ENCODE measurements at places on chromosomes 7 and 10. TPM values are rescaled to one million over a fixed set of nuclear protein-coding genes. Genes with fewer than 3 reads are reported as not detected.

- no peak for DNase-seq
Observed at GRCh38 chr7:124790645-124791044, 25.1 kb upstream of the GPR37 start.

The GTF2IRD2 gene
- total RNA-seq = 29.8 TPM

DNA sequence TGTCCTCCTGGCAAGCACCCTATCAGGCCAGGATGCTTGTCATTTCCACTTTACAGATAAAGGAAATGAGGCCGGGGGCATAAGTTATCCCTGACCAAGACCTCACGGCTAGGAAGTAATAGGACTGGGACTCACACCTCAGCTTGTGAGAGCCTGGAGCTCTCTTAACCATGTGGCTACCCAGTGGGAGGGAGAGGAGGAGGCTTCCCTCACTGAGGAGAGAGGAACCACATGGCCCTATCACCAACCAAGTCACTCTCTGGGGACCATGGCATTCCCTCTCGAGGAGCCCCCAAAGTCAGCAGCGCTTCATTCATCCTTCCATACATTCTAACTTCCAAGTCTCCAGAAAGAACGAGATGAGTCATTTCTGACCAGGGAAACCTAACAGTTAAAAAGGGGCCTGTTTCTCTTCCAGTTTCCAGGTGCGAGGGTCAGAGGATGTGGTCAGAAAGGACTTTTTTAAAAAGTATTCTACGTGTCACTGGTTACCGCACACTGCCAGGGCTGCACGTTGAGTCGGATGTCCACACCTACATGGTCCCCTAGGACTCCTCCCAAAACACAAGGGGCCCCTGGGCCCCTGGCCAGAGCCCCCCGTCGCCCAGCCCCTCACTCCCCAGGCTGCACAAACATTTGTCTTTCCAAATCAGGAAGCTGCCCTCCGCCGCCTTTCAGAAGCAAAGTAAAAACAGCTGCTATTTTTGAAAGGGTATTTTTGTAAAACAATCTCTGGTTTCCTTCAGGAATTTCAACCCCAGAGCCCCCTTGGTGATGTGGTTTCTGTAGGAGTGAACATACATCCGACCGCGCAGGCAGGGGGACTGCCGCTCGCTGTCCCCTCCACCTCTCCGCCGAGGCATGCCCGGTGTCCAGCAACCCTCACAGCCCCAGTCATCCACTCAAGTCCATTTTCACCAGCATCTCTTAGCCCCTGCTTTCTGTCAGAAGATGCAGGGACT lies 128.2 kb upstream of the CHST15 start:
- DNase-seq = no peak

DNA sequence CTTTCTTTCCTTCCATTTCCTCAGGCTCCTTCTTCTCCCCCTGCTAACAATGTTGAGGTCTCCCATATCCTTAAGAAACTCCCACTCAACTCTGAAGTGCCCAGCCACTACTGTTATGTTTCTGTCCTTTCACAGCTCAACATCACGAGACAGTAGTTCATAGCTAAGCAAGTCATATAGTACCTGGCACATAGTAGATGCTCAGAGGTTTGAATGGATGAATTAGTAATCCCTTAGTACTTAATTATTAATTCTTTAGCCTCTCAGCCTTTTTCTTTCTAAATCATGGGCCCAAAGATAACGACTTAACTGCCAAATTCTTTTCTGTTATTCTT lies 22.6 kb downstream of the CSGALNACT2 start:
- no peak for DNase-seq

The RNF32 gene
- not detected for total RNA-seq

DNA sequence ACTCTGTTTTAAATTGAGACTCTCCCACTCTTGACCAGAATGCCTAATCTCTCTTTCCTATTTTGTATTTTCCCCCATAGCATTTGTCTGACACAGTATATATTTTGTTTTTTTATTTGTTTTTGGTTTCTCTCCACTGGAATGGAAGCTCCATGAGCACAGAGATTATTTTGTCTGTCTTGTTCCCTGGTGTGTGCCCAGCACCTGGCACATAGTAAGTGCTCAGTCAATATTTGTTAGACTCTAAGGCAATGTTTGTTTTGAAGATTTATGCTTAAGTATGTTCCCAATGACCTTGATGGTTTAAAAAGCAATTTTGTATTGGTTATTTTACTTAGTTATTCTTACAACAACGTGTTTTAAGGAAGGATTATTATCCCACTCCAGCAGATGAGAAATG lies 201.8 kb downstream of the DYNC1I1 start:
- no peak for DNase-seq

The SRRM3 gene
- not detected for total RNA-seq

GRCh38 chr7:35380739-35381224 lies 126.9 kb upstream of the TBX20 start:
- DNase-seq = no peak

The PPP1R9A gene
- not detected for total RNA-seq

DNA sequence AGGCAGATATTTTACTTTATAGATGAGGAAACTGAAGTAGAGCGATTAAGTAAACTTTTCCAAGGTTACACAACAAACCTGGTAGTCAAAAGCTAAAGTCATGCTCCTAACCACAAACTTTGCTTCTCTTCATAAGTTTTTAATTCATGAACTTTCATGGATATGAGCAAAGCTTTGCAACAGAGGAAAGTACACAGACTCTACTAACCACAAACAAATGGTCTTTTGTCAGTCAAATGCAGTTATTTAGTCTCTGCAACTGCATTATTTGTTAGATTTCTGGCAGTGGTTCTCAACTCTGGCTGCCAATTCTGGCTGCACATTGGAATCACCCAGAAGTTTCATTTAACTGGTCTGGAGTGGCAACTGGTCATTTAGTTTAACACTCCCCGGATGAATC lies 140.6 kb upstream of the TMEM168 start:
- no peak for DNase-seq

The NODAL gene
- not detected for total RNA-seq

GRCh38 chr10:57017356-57018037 lies 656.4 kb upstream of the ZWINT start:
- no peak for DNase-seq

DNA sequence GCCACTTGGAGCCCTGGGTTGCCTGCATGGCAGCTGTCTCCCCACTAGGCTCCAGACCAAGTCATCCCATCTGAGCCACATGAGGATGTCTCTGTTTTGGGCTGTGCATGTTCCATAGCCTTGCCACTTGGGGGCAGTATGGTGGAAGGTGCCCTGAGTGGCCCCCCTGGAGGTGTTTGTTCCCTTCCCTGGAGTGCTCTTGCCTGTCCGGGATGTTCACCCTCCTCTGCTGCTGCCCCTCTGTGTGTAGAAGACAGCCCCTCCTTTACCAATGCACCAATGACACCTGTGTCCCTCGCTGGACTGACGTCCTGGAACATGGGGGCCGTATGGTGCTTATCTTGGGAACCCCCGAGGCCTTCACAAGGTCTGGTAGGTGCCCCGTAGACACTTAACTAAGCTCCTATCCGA lies 100.2 kb downstream of the ACTR3B start:
- DNase-seq = no peak

- DNase-seq = no peak
Observed at GRCh38 chr10:62657244-62657835, 147.2 kb upstream of the ADO start.

The CALHM1 gene
- total RNA-seq = not detected

The ZNF655 gene
- total RNA-seq = 157 TPM

The GPER1 gene
- not detected for total RNA-seq

The DRGX gene
- total RNA-seq = not detected

The COL26A1 gene
- total RNA-seq = 0.09 TPM

DNA sequence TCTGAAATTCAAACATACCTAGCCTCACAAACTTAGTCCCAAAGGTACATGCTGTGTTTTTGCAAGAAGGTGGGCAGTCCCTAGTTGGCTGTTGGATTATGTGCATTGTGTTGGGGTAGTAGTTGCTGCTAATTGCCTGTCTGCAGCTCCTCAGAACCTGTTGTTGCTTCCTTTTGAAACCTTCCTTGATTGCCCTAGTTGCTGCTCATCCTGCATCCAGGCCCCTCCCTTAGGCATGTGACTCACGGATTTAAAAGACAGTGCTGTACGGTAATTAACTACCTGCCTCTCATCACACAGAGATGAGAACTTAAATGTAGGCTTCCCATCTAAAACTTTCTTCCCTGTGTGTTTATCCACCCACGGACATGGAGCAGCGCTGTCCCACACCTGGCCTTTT lies 67.7 kb downstream of the BMPR1A start:
- DNase-seq = no peak

DNA sequence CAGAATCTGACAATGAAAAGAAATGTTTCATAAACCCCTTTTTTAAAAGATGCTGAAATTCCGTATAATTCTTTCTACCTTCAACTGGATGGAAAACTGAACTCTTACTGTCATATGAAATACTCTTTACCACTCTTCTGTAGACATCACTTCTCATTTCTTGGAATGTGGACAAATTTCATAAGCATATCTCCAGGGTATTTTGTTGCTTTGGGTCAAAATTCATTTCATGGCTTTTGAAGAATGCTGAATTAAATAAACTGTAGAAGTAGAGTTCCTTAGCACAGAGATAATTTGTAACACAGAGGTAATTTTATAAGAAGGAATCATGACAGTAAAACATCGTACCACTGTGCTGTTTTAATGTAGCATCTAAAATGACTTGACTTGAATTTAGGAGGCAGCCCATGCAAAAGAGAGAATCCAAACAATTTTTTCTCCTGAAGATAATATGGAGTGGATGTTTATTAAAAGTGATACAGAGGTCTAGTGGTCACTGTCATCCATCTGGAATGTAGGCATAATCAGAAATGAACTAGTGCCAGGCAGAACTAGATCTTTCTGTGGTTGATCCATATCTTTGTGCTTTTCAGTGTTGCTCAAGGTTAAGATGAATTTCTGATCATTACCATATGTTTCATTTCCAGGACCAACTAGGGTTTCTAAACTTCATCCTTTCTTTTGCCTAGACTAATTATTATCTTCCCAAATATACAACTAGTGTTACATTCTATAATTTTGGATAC lies 492.0 kb downstream of the KIF20B start:
- no peak for DNase-seq

DNA sequence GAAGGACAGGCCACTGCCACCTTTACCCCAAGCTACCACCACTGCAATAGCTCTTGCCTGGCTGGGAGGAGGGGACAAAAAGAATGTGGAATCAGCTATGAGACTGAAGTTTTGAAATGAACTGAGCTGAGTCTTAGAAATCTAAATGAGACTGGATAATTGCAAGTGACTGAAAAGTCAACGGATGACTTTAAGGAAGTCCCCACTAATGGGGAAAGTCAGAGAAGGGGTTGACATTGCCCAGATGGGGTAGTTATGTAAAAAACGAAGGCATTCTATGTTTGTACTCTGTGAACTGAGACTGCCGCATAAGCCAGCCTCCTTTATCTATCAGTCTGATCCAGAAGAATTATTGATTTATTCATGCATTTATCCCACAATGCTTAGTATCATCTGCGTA lies 67.2 kb downstream of the RBM20 start:
- DNase-seq = no peak

The ZNF783 gene
- total RNA-seq = 46.6 TPM

- no peak for DNase-seq
Observed at GRCh38 chr10:12590675-12591659, 241.6 kb downstream of the CAMK1D start.

DNA sequence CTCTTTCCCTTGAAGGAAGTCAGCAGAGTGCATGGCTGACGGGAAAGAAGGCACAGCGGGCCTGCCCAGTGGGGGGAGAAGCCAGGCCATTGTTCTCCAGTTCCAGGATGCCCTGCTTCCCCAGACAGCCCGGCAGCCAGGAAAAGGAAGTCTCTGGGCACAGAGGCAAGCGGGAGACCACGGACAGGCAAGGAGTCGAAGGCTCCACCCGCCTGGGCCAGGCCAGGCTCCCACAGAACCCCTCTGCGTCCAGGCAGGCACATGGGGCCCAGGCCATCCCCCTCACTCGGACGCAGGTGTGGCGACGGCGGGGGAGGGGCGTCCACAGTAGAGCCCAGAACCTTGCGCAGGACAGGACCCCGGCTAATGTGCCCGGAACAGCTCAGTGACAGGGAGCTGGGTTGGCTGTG lies 8.7 kb downstream of the GPR146 start:
- DNase-seq = no peak

- no peak for DNase-seq
Observed at GRCh38 chr7:47698386-47698785, 116.5 kb upstream of the TNS3 start.

- DNase-seq = no peak
Observed at GRCh38 chr10:71285180-71285545, 33.9 kb upstream of the SLC29A3 start.

DNA sequence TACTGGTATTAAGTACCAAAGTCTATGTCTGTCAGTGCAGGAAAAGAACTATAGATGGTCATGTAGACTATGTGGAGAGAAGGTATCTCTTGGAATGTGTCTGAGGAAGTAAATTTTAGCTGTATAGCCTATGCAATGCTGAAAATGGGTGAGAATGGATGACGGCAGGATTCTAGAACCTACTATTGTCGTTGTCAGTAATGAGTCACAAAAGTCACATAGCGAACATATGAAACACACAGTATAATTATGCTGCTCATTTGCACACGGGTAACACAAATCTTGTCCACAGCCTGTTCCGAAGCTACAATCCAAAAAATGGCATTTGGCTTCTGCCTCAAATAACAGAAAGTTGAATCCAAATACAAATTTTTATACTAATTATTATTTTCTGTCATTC lies 33.6 kb upstream of the KMT2E start:
- no peak for DNase-seq

- no peak for DNase-seq
Observed at GRCh38 chr10:18044976-18045720, 93.4 kb downstream of the SLC39A12 start.

GRCh38 chr7:112162142-112162766 lies 43.9 kb downstream of the DOCK4 start:
- no peak for DNase-seq

The PRF1 gene
- 63.0 TPM for total RNA-seq

GRCh38 chr10:96360766-96361165 lies 2.0 kb upstream of the OPALIN start:
- DNase-seq = no peak

The RELN gene
- not detected for total RNA-seq

The CCDC136 gene
- 7.6 TPM for total RNA-seq

DNA sequence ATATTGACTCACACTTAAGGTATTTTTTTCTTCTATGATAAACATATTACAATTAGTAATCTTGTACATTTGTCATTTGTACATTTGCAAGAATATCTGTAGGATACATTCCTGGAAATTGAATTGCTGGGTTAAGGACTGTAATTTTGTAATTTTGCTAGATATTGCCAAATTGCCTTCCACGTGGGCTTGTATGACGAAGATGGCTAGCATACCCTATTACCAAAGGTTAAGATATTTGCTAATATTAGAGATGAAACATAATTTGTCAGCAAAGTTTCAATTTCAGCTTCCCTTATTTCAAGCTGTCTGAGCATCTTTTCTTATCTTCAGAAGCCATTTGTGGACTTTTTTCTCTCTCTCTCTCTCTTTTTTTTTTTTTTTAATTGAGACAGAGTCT lies 1.0 kb upstream of the LYZL2 start:
- no peak for DNase-seq

The MRC1 gene
- 0.53 TPM for total RNA-seq

The HOXA3 gene
- total RNA-seq = 0.79 TPM

The NOS3 gene
- total RNA-seq = 5.0 TPM

All from T-cell (primary cell).